ENCODE measurements at places on chromosomes 16 and 17.

DNA sequence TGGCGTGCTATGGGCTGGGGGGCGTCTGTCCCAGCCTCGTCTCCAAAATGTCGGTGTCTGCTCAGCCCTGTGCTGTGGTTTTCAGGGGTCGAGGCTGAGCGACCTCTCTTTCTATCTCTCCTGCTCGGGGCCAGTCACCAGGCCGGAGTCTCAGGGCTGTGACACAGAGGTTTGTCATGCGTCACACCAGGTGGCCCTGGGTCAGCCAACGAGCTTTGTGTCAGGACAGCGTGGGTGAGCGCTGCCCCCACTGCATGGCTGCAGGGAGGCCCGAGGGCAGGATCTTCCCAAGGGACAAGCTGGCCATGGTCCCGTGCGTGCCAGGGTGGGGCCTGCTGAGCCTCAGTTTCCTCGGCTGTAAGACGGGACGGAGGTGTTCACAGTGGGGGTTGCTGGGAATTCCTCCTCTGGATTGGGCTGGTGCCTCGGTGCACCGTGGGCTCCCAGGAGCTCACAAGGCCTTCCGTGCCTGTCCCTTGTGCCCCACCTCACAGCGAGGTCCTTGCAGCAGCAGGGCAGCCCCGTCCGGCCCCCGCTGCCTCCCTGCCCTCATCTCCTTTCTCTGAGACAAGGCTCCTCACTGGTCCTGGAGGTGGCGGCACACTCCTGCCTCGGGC, 50.5 kb downstream of the CBFA2T3 start:
- no peak for DNase-seq

- no peak for DNase-seq
Observed at GRCh38 chr16:50709061-50709684, 15.8 kb downstream of the NOD2 start.

DNA sequence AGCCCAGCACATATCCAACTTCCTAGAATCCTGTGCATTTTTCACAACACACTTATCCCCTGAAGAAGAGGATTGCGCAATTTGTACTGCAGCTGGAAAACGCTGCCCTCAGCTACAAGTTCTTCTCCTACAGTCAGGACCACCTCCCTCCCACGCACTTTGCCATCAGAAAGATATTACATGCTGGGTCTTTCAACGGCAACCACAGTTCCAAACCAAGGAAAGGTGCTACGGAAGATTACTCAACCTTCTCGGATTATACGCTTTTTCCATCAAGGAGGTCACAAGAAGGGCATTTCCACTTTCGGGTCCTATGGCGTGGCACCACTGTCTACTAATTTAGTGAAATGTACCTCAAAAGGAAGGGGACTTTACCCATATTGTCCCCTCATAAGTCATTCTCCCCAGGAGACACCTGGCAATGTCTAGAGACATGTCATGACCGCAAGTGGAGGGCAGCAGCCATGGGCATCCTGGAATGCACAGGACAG, 35.2 kb downstream of the USP7 start:
- peak; percentile 17 for DNase-seq

DNA sequence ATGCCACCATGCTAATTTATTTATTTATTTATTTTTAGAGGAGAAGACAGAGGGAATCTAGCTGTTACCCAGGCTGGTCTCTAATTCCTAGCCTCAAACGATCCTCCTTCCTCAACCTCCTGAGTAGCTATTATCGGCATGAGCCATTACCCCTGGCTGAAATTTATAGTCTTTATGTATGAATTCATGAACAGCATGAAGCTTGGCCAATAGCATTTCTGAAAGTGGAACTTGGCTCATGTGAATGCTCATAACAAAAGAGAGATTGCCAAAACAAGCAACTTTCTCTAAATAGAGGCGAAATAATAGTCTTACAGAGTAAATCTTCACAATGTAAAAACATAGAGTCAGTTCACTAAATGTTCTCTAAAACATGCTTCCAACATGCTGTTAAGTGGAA, 30.1 kb upstream of the SMURF2 start:
- no peak for DNase-seq

DNA sequence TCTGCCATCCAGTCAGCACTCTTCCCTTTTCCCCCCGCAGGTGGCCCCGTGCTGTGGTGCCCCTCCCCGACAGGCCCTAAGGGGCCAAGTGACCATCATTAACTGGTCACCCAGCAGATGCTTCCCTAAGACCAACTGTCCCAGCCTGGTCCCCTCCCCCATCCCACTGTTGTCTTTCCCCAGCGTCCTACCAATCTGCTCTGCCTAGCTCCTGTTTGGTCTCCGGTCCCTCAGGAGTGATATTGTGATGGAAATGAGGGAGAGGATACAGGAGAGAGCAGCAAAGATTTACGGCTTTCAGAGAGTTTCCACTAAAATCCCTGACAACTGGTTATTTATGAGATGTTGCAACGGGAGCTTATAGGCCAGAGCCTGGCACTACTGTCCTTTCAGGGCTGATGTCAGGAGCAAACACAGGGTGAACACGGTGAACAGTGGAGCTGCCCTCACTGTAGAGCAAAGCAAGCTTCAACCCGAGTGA, 1.4 kb upstream of the TTLL6 start:
- no peak for DNase-seq

DNA sequence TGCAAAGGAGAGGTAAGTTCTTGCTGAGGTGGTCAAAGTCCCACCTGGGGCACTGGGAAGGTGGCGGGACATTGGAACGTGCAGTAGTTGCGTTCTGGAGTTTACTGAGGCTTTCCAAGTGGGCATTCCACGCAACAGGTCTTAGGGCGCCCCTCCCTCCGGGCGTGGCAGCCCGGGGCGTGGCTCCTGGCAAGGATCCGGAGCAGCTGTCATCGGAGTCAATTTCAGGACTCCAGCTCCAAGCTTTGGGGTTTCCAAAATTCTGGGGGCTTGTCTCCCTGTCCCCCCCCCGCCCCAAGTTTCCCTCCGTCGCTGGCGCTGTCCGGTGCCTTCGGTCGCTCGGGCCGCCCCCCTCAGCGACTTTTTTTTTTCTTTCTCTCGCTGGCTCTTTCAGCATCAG, 43.1 kb upstream of the AMZ2 start:
- no peak for DNase-seq

- DNase-seq, result no peak
Observed at GRCh38 chr16:85207357-85207921, 95.2 kb upstream of the CIBAR2 start.

DNA sequence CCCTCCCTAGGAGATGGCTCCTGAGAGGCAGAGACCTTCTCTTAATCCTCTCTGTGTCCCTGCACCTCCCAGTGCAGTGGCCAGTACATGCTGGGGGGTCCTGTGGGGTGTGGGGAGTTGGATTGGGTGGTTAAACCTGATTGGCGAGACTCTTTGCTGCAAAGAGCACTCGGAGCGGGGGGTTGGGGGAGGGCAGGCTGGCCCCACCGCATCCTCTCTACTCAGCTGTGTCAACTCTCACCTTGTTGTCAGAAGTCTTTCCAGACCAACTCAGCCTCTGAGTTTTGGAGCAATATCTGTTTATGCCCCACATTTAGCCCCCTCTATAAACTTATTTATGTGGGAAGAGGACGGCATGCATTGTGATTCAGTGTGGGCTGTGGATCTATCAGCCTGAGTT, 40.0 kb downstream of the SMARCE1 start:
- DNase-seq, result no peak

- no peak for DNase-seq
Observed at GRCh38 chr17:45364531-45365390, 47.9 kb upstream of the MAP3K14 start.

DNA sequence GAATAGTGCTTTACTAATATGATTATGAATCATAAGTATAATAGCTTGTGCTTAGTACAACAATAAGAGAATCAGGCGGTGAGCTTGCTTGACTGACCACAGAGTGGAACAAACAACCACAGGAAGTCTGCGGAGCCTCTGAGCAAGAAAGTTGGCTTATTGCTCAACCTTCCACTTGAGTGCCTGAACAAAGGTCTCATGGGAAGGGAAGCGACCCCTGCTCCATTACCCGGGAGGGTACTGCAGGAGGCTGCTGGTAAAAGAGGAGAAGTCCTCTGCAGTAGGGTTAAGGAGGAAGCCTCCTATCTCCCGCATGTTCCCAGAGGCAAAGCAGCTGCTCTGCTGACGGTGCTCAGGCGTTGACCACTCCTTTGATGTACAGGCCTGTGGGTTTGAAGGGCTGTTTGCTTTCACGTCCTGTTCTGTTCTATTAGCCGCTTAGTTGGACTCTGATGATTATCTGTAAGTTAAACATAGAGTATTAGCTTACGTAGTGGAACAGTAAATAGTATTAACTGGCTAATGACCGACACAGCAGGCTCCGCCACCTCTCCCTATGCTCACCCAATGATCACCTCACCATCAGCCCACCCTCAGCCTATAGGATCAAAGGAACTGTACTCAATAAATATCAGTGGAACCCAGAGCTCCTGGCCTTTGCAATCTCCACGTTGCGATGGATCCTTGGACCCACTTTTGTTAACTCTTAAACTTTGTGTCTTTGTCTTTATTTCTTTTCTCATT, 17.5 kb downstream of the ALOX15B start:
- DNase-seq, result no peak

GRCh38 chr17:4502466-4503154, 3.9 kb downstream of the SPNS2 start:
- no peak for DNase-seq

- no peak for DNase-seq
Observed at GRCh38 chr17:56792267-56792666, 41.5 kb downstream of the C17orf67 start.
